COR-L47 (cell line): ENCODE measurements at places on chromosomes 5 and 9.

- DNase-seq: no peak
Observed at GRCh38 chr9:70127540-70128416, 84.1 kb downstream of the MAMDC2 start.

DNA sequence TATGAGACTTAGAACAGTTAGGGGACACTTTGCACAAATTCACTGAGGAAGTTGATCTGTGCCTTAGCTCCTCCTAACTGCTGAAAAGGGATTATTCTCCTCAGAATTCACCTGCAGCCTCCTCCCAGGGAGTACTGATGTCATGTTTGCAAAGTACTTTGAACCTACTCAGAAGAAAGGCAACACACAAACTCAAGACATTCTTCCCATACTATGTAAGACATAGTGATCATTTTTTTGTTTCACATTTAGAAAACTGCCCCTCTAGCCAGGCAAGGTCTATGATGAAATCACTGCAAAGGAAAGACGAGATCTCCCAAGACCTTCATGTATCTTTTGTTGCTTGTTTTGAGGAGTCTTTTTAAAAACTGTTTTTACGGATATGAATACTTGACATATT lies 10.6 kb upstream of the VLDLR start:
- no peak for DNase-seq

DNA sequence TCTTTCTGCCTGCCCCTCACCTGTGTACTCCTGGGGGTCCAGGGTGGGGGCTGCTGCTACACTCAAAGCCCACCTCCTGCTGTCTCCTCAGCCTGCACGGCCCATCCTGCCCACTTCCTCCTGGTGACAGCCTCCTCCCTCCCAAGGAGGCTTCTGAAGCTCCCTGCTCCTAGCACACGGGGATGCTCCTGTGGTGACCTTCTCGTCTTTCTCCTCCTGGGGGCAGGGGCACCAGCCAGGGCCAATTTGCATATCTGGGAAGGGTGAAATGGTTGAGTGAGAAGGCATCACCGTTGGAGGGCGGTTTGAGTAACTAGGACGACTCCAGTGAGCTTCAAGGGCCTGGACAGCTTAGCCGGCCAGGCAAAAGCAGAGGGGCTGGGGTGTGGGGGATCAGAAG lies 51.9 kb upstream of the COL5A1 start:
- no peak for DNase-seq

- no peak for DNase-seq
Observed at GRCh38 chr9:32873553-32873952, 90.2 kb downstream of the TMEM215 start.

GRCh38 chr5:175148636-175149172 lies 295.3 kb downstream of the DRD1 start:
- DNase-seq: no peak

DNA sequence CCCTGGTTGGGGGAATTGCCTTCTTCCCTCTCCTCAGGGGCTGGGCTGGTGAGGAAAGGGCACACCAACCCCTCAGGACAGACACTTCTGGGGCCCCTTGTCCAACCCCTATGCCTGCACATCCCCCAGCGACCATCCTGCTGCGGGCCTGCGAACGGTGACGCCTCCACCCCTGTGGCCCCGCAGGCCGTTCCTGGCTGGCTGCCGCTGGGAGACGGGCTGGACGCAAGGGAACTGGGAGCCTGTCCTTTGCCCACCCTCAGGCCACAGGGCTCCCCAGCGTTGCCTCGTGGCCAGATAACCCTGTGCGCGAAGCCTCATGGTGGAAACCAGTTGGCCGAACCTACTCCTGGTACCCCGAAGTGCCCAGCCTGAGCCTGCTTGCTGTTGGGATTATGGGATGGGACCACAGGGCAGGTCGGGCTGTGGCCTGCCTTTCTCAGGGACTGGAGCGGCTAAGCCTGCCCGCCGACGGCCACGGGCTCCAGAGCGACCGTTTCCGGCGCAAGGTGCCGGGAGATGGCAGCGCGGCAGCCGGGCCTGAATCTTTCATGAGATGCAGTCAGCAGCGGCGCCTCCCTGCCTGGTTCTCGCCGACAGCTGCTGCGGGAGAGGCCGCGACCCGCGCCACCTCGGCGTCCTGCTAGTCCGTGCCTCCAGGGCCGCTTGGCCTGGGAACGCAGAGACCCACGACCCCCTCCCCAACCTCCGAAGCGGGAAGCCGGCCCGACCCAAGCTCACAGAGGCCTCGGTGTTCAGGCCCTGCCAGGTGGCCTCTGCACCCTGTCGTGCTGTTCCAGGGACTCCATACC lies 6.5 kb upstream of the PITX1 start:
- no peak for DNase-seq

DNA sequence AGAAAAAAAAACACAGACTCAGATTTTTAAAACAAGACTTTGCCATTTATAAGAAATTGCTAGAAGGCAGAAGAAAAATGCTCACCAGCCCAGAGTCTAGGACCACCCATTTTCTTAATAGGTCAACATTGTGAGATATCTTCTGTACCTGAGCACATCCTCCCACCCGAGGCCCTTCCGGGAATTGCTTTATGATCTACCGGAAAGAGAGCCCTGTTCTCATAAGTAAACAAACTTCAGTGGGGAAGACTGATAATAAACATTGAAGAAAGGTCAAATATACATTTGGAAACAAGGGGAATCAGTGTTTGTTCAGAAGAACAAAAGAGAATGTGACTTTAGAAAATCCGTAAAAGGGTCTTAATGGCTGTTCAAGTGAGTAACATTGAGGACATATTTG lies 44.4 kb downstream of the PRKACG start:
- peak; percentile 59 for DNase-seq

GRCh38 chr5:82244854-82245635 lies 33.1 kb downstream of the RPS23 start:
- DNase-seq: no peak
